Fibroblast of lung (primary cell): ENCODE measurements at places on chromosomes 2 and 18. TPM values are rescaled to one million over a fixed set of nuclear protein-coding genes. Genes with fewer than 3 reads are reported as not detected.
A peak's percentile ranks its signal among the peaks of the same experiment; 100 is the strongest.

DNA sequence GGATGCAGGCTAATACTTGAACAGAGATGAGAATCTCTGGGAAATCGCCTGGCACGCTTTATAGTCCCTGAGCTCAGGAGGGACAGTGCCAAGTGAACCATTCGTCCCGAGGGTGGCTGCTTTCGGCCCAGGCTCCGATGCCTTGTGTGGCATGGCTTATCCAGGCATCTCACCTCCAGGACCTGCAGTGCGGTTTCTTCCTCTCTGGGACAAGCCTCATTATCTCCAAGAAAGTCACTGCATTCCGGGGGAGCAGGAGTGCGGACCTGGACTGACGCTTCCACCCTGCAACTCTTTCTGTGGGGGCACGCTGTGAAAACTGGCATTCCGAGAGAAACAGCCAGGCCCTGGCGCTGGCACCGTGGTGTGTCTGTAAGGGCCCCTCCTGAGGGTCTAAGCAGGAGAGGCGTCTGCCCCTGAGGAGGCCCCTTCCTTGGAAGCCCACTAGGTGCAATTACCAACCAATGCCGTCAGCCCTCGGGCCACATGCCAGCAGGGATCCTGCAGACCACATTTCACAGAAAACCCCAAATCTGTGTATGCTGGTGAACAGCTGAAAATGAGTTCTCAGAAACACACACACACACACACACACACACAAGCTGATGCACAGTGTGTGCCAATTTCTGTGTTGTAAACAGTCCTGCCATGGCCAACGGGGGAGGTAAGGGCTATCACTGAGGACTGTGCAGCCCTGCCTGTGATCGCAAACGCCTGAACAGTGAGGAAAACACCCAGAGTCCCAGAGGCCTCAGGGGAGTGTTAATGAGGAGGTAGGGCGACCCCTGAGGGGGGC lies 351.9 kb upstream of the SALL3 start:
- no peak for DNase-seq

The EFHD1 gene
- total RNA-seq, result not detected in 2 replicates

GRCh38 chr18:59385191-59385590 lies 26.1 kb upstream of the LMAN1 start:
- DNase-seq, result no peak

DNA sequence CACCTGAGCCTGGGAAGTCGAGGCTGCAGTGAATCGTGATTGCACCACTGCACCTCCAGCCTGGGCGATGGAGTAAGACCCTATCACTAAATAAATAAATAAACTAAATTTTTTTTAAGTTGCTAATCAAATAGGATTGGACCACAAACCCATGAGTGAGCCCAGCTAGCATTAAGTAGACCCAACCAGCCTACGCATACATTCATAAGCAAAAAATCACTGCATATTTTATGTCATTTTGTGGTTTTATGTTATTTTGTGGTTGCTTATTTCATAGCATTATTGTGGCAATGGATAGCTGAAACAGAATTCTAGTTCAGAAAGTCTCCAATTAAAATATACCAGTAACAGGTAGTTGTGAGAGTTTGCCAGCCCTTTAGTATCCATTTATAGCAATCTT lies 29.1 kb upstream of the ZC3H15 start:
- peak; percentile 99 for DNase-seq

DNA sequence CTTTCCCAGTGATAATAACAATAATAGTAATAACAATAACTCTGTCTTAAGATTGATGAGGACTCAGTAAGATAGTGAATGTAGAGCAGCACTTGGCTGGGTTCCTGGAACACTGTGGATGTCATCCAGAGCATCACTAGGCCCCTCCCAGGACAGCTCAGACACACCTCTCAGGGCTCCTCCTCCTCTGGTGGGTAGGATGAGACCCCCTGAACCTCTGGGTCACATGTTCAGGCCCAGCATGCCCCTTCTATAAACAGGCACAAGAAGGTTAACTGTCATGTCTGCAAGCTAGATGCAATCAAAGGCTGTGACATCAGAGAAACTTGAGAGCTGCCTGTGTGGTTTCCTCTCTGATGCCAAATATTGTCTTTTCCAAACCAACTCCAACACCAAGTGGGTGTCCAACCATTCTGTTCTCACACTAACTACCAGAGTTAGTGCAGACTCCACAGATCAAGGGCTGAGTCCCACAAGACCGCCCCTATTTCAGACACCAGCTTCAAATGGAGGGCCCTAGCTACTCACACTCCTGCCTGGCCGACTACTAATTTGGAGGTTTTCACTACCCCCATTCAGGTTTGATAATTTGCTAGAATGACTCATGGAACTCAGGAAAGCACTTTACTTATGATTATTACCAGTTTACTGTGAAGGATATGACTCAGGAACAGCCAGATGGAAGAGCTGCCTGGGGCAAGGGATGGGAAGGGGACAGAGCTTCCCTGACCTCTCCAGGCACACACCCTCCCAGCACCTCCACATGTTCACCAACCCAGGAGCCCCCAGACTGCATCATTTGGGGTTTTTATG lies 46.4 kb upstream of the BZW1 start:
- peak; percentile 99 for DNase-seq

- no peak for DNase-seq
Observed at GRCh38 chr2:197238043-197238365, 72.6 kb downstream of the ANKRD44 start.

GRCh38 chr2:23436346-23437098 lies 51.5 kb downstream of the KLHL29 start:
- DNase-seq, result no peak

DNA sequence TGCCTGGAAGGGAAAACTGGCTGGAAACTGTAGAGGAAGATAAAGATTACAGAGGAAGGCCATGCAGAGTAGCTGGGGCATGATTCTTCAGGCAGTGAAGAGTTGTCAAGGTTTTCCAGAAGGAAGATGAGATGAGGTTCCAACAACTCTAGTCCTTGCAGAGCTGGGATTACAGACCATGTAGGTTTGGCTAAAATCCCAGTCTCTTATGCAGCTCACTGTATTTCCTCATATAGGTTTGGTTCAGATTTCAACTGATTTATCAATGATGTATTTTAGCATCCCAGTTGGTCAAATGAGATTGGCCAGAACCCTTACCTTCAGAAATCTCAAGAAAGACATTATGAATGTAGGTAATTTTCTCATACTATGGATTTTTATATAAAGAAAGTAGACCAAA lies 16.4 kb downstream of the FAP start:
- DNase-seq, result no peak

GRCh38 chr18:23049698-23050373 lies 85.4 kb upstream of the CABLES1 start:
- DNase-seq, result no peak

- peak; percentile 38 for DNase-seq
Observed at GRCh38 chr2:37917281-37918228, 7.5 kb upstream of the RMDN2 start.

GRCh38 chr2:1742681-1743395 lies 1.5 kb downstream of the PXDN start:
- peak; percentile 91 for DNase-seq

- peak; percentile 52 for DNase-seq
Observed at GRCh38 chr2:162382278-162382677, 38.3 kb downstream of the GCA start.

DNA sequence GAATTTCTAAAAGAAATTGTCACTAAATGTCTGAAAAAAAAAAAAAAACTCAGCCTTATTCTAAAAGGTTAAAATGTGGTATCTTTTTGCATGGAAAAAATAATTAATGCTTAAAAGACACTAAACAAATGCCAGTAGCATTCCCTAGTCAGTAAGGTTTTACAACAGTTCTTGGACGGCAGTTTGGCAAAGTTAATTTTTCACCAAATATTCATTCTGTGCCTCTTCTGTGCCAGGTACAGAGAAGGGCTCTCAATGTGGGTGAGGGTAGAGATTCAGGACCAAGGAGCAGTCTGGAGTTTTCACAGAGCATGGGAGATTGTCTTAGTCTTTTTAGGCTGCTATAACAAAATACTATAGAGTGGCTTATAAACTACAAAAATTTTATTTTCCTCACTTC lies 6.0 kb upstream of the CCDC93 start:
- no peak for DNase-seq

- no peak for DNase-seq
Observed at GRCh38 chr2:208608122-208608835, 201.7 kb downstream of the PTH2R start.

- DNase-seq, result no peak
Observed at GRCh38 chr2:70161069-70161534, 29.7 kb downstream of the C2orf42 start.

The RMDN2 gene
- total RNA-seq, result 5.1 and 5.4 TPM in 2 replicates

The DYNAP gene
- not detected in 2 replicates for total RNA-seq

DNA sequence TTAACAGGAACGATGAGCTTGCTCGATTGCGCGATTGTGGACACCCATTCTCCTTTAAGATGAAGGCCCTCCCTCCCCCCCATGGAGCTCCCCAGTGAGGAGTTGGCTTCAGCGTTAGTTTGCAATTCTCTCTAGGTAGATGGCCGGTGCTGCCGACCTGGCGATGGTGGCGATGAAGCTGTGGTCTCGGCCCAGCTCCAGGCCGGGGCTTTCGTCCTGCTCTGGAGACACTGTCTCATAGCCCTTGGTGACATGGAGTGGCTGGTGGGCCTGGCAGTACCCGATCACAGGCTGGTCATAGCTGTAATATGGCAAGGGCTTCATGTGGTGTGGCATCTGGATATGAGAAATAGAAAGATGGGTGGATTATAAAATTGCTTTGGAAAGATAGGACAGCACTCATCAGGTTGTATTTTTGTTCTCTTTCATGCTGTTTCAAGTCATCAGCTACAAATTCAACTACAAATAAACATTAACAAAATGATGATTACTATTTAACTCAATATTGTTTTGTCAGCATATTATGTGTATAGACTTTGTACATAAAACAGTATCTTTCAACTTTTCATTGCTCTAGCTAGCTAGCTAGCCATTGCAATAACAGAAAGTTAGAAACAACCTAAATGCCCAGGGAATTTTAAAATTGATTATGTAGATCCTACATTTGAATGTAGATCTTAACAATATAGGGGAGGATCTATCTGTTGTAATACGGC lies 773.4 kb downstream of the LRRTM4 start:
- DNase-seq, result no peak

GRCh38 chr18:78762753-78763152 lies 216.9 kb upstream of the SALL3 start:
- DNase-seq, result no peak

DNA sequence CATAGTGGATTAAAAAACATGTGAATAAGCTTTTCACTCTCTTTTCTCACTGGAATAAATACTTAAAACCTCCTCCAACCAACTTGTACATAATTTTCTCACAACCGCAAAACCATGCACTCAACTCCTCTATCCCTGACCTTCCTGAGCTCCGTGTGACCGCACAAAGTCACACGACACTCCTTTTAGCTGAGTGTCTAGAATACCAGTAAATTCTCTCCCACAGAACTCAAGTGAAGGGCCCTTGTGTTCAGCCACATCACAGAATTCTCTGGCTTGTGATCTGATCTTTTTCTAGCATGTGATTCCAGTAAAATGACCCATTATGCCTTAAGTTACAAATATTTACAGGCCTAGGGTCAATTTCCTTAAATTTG lies 91.2 kb upstream of the ARL4C start:
- DNase-seq, result peak; percentile 82

- DNase-seq, result no peak
Observed at GRCh38 chr2:131038258-131039100, 54.8 kb downstream of the FAM168B start.

The KLHL29 gene
- 4.9 and 7.9 TPM in 2 replicates for total RNA-seq

- DNase-seq, result no peak
Observed at GRCh38 chr18:9103376-9103873, 926 bp downstream of the NDUFV2 start.

- DNase-seq, result peak; percentile 99
Observed at GRCh38 chr2:126657148-126657635, 1.2 kb downstream of the GYPC start.

The RDH14 gene
- 26.6 and 26.7 TPM in 2 replicates for total RNA-seq

- peak; percentile 87 for DNase-seq
Observed at GRCh38 chr2:226515344-226516055, 284.1 kb downstream of the IRS1 start.

GRCh38 chr2:9756692-9757250 lies 86.5 kb upstream of the TAF1B start:
- no peak for DNase-seq

GRCh38 chr18:43539862-43540261 lies 262.6 kb upstream of the SYT4 start:
- no peak for DNase-seq

- DNase-seq, result no peak
Observed at GRCh38 chr2:178895872-178896271, 88.6 kb upstream of the TTN start.

The DLGAP1 gene
- total RNA-seq, result 0.17 and 0.51 TPM in 2 replicates

GRCh38 chr18:71238974-71239624 lies 950.3 kb downstream of the SOCS6 start:
- no peak for DNase-seq

DNA sequence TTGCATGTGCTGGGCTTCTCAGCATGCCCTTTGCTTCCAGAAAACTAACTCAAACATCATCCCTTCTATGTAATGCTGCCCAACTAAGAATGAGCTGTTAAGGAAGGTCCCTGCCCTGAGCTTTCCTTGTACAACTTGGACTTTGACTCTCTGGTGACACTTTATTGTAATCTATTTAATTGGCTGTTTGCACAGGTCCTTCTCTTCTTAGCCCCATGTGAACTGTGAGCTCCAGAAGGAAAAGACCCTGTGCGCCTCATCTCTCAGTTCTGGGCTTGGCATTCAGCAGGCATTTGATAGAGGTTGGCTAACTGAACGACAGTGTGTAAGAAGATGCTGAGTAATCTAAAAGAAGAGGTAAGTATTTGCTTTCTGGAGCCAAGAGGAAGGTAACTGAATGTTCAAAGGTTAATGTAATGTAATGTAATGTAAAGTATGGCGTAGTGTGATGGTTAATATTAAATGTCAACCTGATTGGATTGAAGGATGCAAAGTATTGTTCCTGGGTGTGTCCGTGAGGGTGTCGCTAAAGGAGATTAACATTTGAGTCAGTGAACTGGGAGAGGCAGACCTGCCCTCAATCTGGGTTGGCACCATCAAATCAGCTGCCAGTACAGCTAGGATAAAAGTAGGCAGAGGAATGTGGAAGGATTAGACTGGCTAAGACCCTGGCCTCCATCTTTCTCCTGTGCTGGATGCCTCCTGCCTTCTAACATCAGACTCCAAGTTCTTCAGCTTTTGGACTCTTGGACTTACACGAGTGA lies 60.8 kb upstream of the CCDC195 start:
- no peak for DNase-seq

The FAM228A gene
- 0.51 and 0.99 TPM in 2 replicates for total RNA-seq

DNA sequence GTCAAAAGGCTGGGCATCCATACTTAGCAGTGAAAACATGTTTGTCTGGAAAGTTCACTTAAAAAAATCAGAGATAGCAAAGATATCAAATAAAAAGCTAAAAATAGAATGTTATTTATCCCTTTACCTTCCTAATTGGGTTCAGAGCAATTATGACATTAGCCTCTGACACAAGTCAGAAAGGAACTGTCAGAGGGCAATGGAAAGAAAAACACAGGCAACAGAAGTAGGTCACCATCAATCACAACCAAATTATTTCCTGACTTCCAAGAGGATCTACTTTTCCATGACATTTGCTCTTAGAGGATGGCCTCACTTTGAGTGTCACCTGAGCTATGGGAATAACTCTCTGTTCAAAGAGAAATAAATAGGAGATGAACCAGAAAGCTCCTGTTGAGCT lies 27.5 kb downstream of the MYOM1 start:
- no peak for DNase-seq
